ENCODE measurements at places on chromosomes 7 and 10.
A peak's percentile ranks its signal among the peaks of the same experiment; 100 is the strongest.

GRCh38 chr10:65788271-65788670 is 1137.6 kb upstream of the LRRTM3 start:
- DNase-seq: no peak

DNA sequence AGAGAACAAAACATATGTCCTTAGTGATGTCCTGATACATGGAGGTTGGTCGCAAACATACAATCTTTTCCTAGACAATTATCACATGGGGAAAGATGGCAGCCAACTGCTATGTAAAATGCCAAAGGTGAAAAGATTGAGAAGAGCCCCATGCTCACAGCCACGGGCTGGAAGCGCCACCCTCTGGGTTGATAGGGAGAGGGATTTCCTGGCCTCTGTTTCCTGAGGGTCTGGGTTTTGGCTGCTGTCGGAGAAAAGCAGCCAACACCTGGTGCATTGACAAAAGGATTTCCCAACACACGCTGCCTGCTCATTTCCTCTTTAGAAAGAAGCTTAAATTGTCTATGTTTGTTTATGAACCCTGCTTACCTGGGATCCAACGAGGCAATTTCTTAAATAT is 43.8 kb downstream of the ITIH5 start:
- DNase-seq: no peak

DNA sequence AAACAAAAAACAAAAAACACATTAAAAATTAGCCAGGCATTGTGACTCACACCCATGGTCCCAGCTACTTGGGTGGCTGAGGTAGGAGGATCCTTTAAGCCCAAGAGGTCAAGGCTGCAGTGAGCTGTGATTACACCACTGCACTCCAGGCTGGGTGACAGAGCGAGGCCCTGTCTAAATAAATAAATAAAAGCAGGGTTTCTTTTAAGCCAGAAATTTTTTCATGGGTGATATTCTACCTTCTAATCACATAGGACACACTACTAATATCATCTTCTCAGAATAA is 14.2 kb upstream of the SVIL start:
- DNase-seq: no peak

- no peak for DNase-seq
Observed at GRCh38 chr10:112985690-112986543, 35.9 kb downstream of the TCF7L2 start.

DNA sequence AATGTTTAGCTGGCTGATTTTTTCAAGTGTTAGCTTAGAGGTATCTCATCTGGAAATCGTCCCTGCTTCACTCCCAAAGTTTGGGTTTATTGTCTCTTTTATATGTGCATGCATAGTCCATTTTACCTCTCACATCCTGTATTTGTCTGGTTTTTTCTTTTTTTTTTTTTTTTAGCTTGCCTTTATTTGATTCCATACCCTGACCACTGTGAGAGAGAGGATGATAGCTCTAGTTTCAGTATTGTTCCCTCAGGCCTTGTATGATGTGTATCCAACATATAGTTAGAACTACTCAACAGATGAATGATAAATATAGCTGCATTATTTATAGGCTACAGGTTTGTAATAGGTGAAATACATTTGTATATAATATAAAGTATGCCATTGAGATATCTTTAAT is 29.9 kb downstream of the PCGF5 start:
- DNase-seq: no peak

DNA sequence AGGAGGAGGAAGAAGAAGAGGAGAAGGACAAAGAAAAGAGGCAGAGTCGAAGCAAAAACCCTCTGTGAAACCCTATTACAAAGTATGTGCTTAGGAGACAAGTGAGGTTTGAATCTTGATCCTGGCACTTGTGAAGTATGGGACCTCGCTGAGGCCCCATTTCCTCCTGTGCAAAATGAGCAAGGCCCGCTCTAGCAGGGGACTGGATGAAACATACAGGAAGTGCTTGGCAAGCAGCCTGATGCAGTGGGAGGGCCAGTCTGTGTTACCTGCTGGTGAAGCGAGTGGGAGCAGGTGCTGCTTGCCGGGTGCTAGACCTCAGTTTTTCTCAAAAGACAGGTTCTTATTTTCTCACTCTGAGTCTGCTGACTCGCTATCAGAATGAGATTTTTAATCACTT is 150.4 kb downstream of the JCAD start:
- no peak for DNase-seq

DNA sequence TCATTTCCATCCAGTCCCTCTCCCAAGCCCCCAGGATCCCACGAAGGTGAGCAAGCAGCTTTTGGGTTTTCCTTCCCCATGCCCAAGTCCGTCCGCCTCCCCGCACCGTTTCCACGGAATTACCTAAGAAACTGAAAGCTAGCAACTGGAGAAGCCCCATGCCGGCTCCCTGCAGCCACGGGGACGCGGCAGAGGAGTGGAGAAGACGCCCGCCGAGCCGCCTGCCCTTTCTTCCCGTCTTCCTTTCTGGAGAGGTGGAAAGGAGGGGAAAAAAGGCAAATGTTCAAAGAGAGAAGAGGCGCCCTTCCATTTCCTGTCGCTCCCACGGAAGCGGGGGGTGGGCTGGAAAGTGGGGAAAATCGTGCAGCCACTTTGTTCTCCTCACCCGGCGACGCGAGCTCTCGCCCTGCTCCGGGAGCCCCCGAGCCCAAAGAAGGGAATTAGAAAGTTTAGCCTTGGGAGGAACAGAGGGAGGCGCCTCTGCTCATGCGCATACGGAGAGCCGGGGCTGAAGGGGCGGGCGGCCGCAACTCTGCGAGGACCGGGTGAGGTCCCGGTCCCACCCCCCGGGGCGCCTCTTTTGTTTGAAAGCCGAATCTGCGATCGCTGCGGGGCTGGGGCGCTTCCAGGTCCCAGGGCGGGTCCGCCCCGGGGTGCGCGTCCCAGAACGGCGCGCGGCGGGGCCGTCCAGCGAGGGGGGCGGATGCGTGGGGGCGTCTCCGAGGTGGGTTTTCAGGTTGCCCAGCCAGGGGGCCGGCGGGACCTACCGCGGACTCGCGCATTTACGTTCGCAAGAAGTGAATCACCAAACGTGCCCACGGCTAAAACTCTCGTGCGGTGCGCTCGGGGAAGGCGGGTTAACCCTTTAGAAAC is at the start of gene LAMB1:
Gene LAMB1 (minus strand): TSS at position 436 of the 873 bp plus-strand sequence. CDS start 276 bp downstream, at position 160.
- DNase-seq: peak; percentile 85

GRCh38 chr10:16741540-16741939 is 75.7 kb downstream of the RSU1 start:
- no peak for DNase-seq

GRCh38 chr10:124743191-124744101 is 732 bp downstream of the FAM53B start:
- no peak for DNase-seq

DNA sequence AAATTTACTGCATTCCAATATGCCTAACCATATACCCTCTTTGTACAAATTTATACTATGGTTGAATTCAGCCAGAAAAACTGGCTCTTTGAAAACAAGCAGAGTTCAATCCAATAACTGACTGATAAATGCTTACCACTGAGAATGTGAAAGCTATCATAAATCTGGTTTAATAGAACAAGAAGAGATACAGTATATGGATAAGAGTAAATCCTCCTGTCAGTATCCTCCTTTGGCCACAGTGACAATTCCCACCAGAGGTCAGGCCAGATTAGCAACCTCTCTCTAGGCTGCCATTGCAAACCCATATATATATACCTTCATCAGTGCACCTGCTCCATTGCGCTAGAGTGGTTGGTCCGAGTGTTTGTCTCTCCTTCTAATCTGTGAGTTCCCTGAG is 647.2 kb downstream of the GRM8 start:
- DNase-seq: no peak

GRCh38 chr7:142468871-142469665 is 211.2 kb upstream of the PRSS58 start:
- DNase-seq: no peak

GRCh38 chr10:96074776-96075175 is 31.4 kb downstream of the CCNJ start:
- DNase-seq: no peak

DNA sequence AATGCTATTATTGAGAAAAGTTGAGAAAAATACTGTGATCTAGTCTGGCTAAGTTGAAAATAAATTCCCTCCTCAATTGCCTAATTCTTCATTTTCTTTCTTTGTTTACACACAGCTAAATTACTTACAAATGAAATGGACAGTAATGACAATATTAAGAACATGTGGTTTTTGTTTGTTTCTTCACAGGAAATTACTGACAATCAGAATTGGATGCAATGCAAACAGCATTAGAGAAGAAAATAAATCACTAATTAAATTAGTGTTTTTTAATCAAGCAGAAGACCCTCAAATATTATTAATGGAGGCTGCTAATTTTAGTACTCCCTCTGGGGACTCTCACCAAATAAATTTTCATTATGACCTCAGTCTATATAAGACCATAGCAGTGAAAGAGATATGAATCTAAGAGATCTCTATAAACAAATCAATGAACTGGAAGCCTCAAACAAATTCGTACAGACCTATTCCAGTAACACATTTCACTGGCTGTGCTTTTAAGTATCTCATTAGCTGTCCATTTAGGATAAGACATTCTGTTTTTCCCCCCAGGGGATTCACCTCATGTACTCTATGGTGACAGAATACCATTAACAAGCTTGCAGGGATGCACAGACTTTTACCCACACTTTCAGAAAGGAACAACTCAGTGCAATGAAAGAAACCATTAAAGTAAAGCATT is 202.0 kb upstream of the DGKB start:
- no peak for DNase-seq

DNA sequence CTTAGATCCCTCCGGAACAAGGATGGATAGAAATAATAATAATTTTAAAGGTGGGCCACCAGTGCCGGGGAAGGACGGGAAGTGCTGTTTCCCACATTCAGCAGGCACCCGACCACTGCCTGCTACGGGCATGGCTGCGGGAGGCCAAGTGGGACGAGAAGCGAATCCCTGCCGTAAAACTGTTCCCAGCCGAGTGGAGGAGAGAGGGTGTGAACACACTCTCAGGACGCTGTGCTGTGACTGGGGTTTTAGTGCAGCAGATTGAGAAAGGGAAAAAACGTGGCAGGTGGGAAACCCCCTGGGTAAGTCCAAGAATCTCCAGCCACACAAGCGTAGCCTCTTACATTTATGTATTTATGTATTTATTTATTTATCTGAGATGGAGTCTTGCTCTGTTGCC is 158.8 kb downstream of the DNAJB6 start:
- DNase-seq: no peak

DNA sequence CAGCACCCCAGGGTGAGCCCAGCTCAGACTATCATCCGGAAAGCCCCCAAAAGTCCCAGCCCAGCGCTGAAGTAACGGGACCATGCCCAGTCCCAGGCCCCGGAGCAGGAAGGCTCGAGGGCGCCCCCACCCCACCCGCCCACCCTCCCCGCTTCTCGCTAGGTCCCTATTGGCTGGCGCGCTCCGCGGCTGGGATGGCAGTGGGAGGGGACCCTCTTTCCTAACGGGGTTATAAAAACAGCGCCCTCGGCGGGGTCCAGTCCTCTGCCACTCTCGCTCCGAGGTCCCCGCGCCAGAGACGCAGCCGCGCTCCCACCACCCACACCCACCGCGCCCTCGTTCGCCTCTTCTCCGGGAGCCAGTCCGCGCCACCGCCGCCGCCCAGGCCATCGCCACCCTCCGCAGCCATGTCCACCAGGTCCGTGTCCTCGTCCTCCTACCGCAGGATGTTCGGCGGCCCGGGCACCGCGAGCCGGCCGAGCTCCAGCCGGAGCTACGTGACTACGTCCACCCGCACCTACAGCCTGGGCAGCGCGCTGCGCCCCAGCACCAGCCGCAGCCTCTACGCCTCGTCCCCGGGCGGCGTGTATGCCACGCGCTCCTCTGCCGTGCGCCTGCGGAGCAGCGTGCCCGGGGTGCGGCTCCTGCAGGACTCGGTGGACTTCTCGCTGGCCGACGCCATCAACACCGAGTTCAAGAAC is 1.1 kb downstream of the VIM start:
- DNase-seq: no peak

- DNase-seq: no peak
Observed at GRCh38 chr7:17584822-17585221, 286.4 kb downstream of the AHR start.

- DNase-seq: no peak
Observed at GRCh38 chr7:48028938-48029337, at the start of gene SUN3. Gene SUN3, minus strand, starts transcription at chr7:48029107. Its CDS starts 169 bp downstream, at chr7:48028938.

DNA sequence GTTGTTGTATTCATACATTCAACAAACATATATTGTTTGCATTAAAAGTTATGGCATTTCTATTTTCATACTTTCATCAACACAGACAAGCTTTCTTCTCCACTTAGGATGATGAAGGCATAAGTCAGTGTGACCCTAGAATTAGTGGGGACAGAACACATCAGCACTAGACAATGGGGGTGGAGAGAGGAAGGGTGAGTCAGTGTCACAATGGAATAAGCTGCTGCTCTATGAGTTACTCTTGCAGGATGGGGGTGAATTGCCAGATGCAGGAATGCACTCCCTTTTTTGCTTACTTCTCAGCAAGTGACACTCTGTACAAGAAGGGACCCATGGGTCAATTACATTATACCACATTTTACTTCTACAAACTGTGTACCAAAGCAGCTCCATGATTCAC is 74.0 kb downstream of the DGKI start:
- DNase-seq: no peak

GRCh38 chr7:128875523-128875948 is 12.9 kb downstream of the ATP6V1F start:
- no peak for DNase-seq

GRCh38 chr7:77819021-77819420 is 20.4 kb downstream of the PHTF2 start:
- no peak for DNase-seq

DNA sequence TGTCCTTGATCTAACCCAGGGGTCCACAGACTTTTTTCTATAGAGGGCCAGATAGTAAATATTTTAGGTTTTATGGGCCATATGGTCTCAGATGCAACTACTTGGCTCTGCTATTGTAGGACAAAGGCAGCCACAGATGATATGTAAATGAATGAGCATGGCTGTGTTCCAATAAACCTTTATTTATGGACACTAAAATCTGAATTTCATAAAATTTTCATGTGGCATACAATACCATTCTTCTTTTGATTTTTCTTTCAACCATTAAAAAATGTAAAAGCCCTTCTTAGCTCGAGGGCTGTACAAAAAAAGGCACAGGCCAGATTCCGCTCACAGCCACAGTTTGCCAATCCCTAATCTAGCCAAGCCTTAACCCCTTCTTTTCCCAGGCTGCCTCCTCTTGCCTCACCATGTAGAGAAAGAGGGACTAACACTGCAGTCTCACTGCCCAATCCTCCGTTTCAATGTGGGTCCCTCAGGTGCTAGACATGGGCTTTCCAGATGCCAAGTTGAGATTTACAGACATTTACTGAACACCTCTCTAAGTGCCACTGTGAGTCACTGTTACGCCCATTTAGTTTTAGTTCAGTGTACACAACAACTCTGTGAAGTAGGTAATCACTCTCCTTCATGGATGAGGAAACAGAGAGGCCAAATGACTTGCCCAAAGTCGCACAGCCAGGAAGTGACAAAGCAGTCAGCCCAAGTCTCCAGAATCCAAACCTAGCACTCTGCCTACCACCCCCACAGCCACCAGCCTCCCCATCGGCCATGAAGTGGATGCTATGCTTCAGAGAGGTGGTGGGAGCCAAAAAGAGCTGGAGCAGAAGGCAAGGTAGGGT is 132.6 kb upstream of the PDLIM1 start:
- DNase-seq: peak; percentile 18
